ENCODE measurements at places on chromosomes 5 and 9.

DNA sequence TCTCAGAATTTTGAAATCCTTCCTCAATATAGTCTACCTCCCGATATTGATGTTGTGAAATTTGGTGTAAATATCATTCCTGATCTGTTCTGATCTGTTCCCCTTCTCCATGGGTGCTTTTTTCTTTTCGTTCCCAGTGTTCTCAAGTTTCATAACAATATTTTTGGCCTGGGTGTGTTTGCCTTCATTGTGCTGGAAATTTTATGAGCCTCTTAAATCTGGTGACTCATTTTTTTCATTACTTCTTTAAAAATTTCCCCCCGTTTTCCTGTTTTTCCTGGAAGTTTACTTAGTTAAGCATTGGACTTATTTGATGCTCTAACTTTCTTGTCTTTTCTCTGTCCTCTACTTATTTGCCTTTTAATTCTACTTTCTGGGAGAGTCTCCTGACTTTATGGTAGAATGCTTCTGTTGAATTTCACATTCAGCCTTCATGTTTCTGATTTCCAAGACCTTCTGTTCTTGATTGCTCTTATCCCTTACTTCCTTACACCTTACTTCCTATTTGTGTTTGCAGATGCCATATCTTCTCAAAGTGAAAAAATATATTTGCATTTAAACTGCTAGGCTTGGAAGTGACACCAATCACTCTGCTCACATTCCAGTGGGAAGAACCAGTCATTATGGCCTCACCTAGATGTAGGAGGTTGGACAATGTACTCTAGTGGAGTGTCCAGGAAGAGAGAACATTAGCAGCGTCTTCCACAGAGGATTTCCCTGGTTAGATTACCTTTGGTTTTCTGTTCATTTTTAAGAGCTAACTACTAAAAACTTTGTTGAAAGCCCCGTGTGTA lies 441.9 kb downstream of the ARHGEF28 start:
- DNase-seq: no peak

GRCh38 chr5:92371171-92371888 lies 988.2 kb upstream of the ARRDC3 start:
- no peak for DNase-seq

GRCh38 chr5:21644032-21644431 lies 1209.1 kb downstream of the CDH12 start:
- DNase-seq: no peak

DNA sequence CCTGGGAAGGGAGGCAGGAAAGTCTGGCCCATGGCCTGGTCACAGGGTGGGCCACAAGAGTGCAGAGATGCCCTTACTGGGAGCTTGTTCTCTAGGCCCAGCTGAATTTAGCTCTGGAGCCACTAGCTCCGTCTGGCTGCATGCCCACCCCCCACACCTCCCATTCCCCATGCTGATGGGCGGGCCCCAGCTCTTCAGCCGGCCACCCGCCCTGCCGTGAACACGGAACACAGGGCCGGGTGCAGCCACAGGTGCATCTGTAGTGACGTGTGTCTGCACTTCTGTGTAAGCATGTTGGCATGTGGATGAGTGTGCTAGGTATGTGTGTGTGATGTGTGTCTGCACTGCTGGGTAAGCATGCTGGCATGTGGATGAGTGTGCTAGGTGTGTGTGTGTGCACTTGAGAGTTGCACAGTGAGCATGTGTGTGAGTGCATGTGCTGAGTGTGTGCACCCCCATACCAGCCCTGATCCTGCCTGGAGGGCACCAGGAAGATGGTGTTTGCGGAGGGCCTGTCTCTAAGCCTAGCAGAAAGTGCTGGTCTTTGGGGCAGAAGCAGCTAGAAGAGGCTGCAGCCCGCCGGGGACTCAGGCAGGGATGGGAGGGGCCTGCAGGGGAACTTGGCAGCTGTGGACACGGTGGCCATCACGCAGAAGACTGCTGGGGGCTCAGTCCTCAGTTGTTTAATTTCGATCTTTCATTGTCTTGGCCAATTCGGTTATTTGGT lies 136.4 kb downstream of the CACNA1B start:
- no peak for DNase-seq

DNA sequence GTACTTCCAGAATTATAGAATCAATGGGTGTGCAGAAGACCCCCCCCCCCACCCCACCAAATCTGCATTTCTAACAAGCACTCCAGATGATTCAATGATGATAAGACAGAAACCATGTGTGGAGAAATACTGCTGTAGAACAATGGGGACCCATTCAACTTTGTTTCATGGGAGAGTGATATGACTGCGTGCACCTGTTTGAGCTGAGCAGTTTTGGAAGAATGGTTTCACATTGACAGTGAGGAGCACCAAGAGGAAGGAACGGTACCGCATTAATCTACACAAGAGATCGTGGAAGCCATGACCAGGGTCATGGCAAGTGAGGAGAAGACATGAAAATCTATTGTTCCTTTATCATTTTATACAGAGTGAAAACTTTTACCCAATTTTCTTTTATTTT lies 202.7 kb downstream of the CD180 start:
- no peak for DNase-seq
